Lower lobe of right lung (tissue), 2 donors: ENCODE measurements at places on chromosomes 5 and 9. TPM values are rescaled to one million over a fixed set of nuclear protein-coding genes. Genes with fewer than 3 reads are reported as not detected.

The TEX53 gene
- not detected for total RNA-seq

The TARS1 gene
- total RNA-seq: 93.9 TPM

The C1QTNF2 gene
- 1.6 TPM for total RNA-seq

The AK8 gene
- 6.1 TPM for total RNA-seq

The CDKN2A gene
- 8.4 TPM for total RNA-seq

The ABLIM3 gene
- 26.7 TPM for total RNA-seq

- no peak for DNase-seq
Measured at GRCh38 chr5:67094476-67095300, 101.9 kb downstream of the CD180 start.

GRCh38 chr9:2726650-2727340 lies 9.5 kb downstream of the KCNV2 start:
- DNase-seq: no peak

- no peak for DNase-seq
Measured at GRCh38 chr5:177271113-177271512, 32.4 kb downstream of the RAB24 start.
